Activated CD8-positive, alpha-beta memory T cell treated with anti-CD3 and anti-CD28 coated beads for 24 hours (primary cell): ENCODE measurements at places on chromosomes 1 and 21.

- DNase-seq, result no peak
These were observed 1.2 kb upstream of the NID1 start for GRCh38 chr1:236066054-236066453.

GRCh38 chr1:62595647-62596046, 1.7 kb upstream of the ANGPTL3 start:
- no peak for DNase-seq

- DNase-seq, result no peak
These were observed 50.0 kb downstream of the FOXO6 start for GRCh38 chr1:41411229-41411628.

- no peak for DNase-seq
These were observed 3.0 kb upstream of the ATP1B1 start for GRCh38 chr1:169103480-169103893.

GRCh38 chr1:206757524-206758266, 12.9 kb upstream of the IL19 start:
- DNase-seq, result no peak

DNA sequence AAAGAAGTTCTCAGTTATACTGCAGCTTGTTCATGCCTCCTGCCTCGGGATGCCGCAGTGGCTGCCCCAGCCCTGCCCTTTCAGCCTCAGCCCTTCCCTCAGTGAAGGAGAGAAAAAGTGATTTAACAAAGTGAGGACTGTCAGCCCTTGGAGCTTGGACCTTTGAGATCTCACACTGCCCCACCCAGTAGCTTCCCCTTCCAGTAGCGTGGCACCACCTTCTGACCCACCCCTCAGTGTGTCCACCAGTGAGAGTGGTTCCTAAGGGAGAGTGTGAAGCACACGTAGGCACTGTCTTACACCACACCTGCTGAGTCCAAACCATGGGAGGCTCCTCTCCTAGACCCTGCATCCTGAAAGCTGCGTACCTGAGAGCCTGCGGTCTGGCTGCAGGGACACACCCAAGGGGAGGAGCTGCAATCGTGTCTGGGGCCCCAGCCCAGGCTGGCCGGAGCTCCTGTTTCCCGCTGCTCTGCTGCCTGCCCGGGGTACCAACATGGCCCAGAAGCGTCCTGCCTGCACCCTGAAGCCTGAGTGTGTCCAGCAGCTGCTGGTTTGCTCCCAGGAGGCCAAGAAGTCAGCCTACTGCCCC, at the start of gene CDA:
Gene CDA, plus strand, starts transcription at position 464 of the 592 bp plus-strand sequence. Its CDS starts 33 bp downstream, at position 497.
- DNase-seq, result no peak

DNA sequence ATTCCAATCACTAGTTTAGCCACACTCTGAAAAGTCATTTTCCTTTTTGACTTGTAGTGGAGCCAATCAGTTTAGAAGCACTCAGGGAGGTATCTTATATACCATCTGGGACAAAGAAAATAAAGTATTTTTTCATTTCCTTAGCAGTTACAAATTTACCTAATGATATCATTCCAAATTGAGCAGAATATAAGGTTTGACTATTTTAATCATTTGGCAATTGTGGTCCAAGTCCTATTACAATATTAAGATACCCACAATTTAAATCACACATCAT, 170.6 kb downstream of the LTN1 start:
- DNase-seq, result no peak

DNA sequence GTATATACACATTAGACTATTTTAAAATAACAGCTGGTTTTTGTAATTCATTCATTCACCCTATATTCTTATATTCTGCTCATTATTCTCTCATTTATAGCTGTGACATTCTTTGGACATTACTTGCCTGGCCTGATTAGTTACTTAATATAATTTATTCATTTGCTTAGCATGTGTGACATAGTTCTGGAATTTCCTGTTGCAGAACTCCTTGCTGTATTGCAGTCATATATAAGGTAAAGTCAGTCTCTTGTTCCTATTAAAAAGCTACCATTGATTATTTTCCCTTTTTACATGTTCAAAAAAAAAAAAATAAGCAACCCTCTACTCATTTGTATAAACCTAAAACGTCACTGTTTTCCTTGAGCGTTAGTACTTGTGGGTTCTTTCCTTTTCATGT, 23.9 kb downstream of the GNAT2 start:
- no peak for DNase-seq

GRCh38 chr1:162108426-162108825, 38.9 kb downstream of the NOS1AP start:
- no peak for DNase-seq
